ENCODE measurements at places on chromosomes 11 and 22.
A peak's percentile ranks its signal among the peaks of the same experiment; 100 is the strongest.

DNA sequence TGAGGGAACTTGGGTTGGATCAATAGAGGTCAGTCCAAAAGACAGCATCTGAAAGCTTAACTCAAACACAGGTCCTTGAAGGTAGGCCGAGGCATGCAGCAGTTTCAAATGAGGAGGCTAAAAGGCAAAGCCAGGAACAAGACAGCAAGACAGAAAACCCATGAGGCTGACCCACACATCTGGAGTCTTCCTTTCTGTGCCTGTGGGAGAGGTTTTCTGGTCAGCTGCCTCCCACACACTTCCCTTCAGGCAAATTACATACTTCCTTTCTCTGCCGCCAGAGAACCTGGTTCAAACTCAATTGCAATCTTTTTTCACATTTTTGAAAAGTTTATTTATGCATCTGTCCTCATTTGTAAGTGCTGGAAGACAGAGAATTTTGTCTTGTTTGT, 29.8 kb upstream of the CRTAM start:
- no peak for DNase-seq

DNA sequence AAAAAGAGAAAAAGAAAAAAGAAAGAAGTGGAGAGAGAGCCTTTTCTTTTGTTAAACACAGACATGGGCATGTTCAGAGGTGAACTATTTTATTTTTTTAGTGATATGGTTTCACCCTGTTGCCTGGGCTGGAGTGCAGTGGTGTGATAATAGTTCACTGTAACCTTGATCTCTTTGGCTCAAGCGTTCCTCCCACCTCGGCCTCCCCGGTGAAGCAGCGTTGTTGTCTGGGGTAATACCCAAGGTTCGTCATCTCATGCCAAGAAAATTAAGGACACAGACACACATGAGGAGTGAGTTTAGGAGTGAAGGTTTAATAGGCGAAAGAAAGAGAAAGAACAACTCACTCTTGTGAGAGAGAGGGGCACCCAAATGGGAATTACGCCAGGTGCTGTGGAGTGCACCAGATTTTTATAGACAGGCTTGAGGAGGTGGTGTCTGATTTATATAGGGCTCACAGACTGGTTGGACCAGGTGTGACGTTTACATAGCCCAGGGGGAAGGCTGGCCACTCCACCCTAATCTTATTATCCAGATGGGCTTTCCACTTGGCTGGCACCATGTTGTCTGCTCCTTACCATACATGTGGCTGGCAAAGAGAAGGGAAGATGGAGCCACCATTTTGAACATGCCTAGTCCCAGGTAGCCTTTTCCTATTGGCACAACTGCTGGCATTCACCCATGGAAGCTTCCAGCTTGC, 42.3 kb downstream of the GRAMD1B start:
- no peak for DNase-seq

DNA sequence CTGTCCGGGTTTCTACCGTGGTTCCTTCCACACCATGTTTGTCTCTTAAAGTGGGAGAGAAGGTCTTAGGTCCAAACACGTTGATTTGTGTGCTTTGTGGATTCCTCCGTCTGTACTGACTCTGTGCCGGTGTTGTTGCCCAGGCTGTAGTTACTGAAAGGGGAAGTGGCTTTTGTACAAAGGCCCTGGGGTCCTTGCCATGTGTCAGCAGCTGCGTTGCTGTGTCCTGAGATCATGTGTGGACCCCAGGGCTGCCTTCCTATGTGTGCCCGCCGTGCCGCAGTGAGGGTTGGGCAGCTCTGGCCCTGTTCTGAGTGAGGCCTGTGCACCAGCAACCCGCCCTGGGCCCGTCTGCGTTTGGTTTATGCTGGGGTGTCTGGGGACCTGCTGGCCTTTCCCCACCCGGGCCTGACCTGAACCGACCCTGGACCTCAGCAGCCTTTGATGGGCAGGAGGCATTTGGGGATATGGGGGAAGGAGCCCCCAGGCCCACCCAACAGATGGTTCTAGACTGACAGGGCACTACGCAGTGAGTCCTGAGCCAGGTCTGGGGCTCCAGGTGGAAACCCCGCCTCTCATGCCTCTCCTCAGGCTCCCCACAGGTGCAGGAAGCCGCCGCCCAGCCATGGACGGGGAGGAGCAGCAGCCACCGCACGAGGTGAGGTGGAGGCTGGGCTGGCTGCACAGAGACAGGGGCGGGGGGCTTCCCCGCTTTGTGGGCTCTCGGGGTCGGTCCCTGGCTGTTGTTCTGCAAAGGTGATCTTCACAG, 6.9 kb downstream of the TRABD start:
- DNase-seq = no peak

GRCh38 chr11:62402226-62402959, 16.4 kb upstream of the SCGB1A1 start:
- no peak for DNase-seq

- DNase-seq = no peak
These were observed 63.4 kb upstream of the CLPB start for GRCh38 chr11:72497731-72498130.

GRCh38 chr11:118771547-118772288, 19.2 kb downstream of the DDX6 start:
- no peak for DNase-seq

DNA sequence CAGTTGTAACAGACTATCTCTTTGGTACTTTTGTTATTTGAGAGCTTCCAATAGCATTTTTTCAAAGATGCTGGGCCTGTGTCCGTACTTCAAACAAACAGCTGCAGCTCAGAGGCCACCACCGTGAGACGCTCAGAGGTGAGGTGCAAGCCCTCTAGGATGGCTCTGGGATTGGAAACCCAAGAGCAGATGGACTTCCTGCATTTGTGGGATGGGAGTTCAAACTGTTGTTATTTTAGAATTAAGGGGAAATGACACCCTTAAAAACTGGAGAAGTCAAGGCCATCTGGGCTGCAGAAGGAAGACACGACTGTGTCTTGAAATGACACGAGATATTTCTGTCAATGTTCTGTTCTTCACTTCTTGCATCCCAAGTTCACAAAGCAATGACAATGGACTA, 9.2 kb upstream of the IL10RA start:
- no peak for DNase-seq

DNA sequence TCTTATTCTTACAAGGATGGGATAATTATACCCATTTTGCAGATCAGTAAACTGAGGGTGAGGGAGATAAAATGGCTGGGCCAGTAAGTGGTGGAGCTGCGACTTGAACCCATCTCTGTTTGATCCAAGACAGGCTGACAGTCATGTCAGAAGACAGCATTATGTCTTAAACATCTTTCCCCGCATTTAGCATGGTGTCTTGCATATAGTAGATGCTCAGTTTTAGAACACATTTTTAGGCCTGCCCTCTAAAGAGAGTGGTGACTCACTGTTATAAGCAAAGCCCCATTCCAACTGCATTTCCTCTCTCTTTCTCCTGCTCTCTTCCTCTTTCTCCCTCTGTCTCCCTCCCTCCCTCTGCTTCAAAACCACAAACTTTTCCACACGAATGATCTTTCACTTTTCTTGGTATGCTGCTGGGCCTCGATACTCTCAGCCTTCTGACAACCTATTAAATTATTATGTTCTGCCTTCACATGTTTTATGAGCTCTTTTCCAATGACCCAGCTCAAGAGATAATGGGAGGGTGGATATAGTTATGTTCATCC, 25.2 kb downstream of the CWC15 start:
- DNase-seq = no peak

- DNase-seq = no peak
These were observed 458 bp downstream of the OSBPL5 start for GRCh38 chr11:3164552-3165151.

GRCh38 chr11:110269996-110270395, 26.4 kb downstream of the RDX start:
- DNase-seq = no peak

GRCh38 chr11:35845860-35846259, 98.0 kb upstream of the LDLRAD3 start:
- no peak for DNase-seq

GRCh38 chr11:36139767-36140166, 149.5 kb downstream of the COMMD9 start:
- no peak for DNase-seq

DNA sequence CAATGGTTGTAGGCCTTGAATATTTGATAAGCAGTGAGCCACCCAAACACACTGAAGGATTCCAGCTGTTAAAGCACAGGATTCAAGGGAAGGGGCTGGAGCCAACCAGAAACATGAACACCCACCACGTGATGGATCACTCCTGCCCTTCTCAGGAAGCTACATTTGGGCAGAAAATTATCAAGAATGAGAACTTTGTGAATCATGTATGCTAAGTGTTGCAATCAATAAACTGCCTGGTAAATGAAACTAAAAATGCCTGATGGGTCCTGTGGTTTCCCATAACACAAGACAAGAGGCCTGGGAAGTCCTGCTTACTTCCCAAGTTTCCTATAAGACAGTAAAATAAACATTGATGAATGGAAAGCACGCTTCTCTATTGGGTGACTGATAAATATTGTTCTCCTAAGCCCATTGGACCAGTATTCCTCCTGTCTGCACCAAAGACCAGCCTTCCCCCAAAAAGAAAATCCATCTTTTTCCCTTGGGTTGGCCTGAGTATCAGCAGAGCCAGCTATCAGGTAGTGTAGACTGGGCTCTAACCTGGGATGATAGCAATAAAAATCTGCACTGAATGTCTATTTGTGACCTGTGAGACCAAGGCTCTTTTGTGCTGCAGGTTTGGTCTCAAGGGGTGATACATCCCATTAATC, 98.4 kb downstream of the CCDC83 start:
- no peak for DNase-seq

GRCh38 chr22:41683616-41684015, 5.1 kb downstream of the SNU13 start:
- no peak for DNase-seq

DNA sequence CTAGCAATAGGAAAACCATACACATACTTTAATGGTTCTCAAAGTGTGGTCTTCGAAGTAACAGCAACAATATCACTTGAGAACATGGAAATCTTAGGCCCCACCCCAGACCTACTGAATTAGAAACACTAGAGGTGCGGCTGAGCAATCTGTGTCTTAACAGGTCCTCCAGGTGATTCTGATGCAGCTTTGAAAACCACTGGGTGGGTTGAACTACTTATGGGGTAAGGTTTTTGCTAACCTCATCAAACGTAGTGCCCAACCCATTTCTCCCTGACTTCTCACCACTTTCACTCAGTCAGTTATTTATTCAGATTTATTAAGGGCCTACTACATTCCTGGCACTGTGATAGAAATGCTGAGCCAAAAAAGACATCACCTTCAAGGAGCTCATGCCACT, 3.7 kb downstream of the MPZL2 start:
- DNase-seq = no peak

- DNase-seq = no peak
These were observed 41.8 kb downstream of the OSBPL5 start for GRCh38 chr11:3123305-3123704.

GRCh38 chr11:60985991-60986915, 14.8 kb downstream of the CD6 start:
- DNase-seq = no peak

DNA sequence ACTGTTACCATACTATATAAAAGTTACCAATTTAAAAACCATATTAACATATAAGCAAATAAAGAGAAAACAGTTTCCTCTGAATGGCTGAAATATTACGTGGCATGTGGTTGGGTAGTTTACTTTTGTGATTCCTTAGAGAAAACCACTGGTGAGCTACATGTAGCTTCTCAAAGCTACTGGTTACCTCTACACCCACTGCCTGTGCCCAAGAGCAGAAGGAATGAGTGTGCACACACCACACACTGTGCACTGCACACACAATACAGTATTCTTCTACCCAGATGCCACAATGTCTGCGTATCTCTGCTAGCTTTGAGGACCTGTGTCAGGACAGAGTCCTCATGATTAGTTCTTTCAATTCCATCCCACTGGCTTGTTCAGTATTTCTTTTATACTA, 25.5 kb upstream of the YPEL1 start:
- DNase-seq = no peak

GRCh38 chr11:57460758-57461749, 726 bp downstream of the RTN4RL2 start:
- no peak for DNase-seq

GRCh38 chr22:36212901-36213300, 11.3 kb upstream of the APOL4 start:
- no peak for DNase-seq

DNA sequence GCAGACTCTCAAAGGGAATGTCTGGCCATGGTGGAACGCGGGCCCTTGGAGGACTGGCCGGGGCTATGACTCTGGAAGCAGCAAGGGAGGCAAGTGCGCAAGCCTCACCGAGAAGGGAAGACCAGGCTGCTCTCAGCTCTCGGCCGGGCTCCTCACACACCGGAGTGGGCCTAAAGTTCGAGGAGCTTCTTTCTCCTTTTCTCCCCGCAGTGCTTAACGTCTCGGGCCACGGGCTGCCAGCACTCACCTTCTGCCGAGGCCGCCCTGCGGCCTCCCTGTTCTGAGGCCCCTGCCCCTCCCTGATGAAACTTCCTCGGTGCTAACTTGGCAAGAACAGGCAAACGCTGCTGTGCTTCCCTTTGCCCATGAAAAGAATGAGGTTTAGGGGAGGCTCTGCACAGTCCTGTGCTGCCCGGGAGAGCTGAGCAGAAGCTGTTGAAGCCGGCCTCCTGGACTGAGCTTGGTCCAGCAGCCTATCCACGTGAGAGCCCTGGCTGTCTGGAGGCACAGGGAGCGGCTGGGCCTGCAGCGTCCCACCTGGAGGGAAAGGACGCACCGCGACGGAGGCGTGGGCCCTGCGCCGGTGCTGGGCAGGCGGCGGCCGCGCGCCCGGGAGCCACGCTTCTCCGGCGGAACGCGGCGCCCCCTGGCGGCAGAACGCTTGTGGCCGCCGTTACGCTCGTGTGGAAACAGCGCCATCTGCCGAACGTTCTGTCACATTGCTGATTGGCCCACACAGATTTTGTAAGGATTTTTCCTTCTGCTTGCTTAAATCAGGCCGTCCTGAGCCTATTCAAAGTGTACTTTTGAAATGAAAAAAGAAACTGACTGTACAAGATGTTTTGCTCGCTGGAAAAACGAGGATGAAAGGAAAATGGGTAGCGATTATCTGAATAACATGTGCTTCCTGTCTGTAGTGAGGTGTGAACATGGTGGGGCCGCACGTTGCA, 65.0 kb upstream of the TMEM45B start:
- peak; percentile 8 for DNase-seq

DNA sequence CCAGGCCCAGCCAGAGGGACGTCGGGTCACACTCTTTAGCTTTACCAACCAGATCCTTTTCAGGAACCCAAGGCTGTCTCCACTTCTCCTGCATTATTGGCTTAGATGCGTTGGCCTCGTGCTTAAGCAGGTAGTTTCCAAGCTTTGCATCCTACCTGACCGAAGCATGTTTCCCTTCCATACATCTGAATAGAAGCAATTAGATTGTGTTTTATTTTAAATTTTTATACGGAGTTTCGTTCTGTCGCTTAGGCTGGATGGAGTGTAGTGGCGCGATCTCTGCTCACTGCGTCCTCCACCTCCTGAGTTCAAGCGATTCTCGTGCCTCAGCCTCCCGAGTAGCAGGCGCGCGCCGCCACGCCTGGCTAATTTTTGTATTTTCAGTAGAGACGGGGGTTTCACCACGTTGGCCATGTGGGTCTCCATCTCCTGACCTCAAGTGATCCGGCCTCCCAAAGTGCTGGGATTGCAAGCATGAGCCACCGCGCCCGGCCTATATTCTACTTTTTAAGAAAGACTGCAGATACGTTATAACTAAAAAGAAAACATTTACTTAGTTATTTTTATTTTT, 677 bp downstream of the DYNC2H1 start:
- no peak for DNase-seq

- no peak for DNase-seq
These were observed 27.0 kb downstream of the TSPAN32 start for GRCh38 chr11:2328656-2329354.

- DNase-seq = no peak
These were observed 364.0 kb downstream of the MN1 start for GRCh38 chr22:27437570-27437969.

- no peak for DNase-seq
These were observed 97.8 kb downstream of the TRMU start for GRCh38 chr22:46433318-46433717.

GRCh38 chr11:103988595-103988969, 47.9 kb upstream of the DDI1 start:
- no peak for DNase-seq

All from pulmonary artery endothelial cell (primary cell).